ENCODE measurements at places on chromosomes 3 and 15.

DNA sequence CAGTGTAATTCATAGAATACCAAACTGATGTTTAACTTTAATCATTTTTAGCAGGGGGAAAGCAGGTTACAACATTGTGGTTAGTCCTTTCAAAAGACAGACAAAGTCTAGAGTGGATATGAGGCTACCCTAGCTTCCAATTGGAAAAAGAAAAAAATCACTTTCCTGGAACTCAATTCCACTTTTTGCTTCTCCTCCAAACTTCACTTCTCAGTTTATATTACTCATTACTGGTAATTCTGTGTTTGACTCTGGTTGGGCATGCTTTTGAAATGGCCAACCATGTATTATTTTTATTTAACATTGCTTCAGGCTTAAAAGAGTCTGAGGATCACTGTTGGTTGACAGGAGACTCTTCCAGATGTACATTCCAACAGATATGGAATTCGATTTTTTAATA lies 84.8 kb downstream of the RAP2B start:
- no peak for DNase-seq

GRCh38 chr15:33678602-33679001 lies 289.7 kb upstream of the CHRM5 start:
- no peak for DNase-seq

- DNase-seq: peak; percentile 7
Measured at GRCh38 chr15:94375997-94376396, 144.6 kb downstream of the MCTP2 start.

DNA sequence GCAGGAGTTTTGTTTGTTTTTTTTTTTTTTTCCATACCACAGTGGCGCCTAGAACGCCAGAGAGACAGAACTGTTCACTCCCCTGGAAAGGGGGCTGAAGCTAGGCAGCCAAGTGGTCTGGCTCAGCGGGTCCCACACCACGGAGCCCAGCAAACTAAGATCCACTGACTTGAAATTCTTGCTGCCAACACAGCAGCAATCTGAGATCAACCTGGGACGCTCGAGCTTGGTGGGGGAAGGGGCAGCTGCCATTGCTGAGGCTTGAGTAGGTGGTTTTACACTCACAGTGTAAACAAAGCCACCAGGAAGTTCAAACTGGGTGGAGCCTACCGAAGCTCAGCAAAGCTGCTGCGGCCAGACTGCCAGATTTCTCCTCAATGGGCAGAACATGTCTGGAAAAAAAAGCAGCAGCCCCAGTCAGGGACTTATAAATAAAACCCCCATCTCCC lies 29.8 kb downstream of the SPICE1 start:
- DNase-seq: no peak

- DNase-seq: no peak
Measured at GRCh38 chr15:101506491-101506890, 17.0 kb upstream of the PCSK6 start.

GRCh38 chr15:63466378-63467192 lies 37.8 kb upstream of the USP3 start:
- DNase-seq: peak; percentile 66

DNA sequence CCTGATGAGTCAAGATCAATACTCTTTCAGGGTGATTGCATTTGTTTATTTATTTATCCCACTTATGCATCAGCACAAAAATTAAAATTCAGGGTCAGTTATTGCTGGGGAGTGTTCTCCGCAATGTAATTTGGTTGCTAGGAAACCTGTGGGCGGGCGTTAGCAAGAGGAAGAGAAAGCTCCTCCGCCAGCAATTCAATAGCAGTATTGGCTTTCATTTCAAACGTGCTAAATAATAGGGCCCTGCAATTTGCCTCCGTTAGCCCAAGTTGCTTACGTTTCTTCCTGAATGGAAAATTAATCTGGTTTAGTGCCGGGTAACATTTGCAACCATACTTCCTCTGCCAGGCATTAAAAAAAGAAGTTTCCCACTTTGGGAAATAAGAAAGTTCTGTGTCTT lies 35.5 kb upstream of the PLCL2 start:
- peak; percentile 78 for DNase-seq

- DNase-seq: no peak
Measured at GRCh38 chr3:142226474-142226873, 1.1 kb upstream of the GK5 start.

DNA sequence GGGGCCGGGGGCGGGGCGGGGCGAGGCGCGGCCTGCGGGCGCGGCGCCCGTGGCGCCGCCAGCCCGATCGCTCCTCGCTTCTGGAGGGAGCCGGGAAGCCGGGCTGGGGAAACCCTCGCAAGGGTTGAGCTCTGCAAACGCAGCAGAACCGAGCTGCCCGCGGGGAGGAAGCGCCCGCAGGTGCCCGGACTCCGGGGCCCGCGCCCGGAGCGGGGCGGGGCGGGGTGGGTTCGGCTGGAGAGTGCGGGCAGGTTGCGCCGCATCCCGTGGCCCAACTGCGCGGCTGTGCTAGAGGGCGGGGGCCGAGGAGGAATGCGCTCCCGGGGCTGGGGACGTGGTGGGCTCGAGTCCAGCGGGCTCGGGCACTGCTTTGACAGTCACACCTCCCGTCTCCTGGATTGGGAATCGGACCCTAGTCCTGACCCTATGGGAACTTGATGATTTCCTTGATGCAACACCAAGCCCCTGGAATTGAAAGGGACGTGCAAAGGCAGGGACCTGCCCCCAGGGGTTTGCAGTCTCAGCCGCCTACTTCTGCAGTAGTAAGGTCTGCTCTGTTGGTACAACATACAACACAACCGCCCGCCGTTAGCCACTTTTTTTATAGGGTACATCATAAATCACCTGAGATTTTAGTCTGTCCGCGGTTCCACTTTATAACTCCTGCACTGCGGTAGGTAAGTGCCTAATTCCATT lies 34.3 kb downstream of the ZBTB38 start:
- no peak for DNase-seq

DNA sequence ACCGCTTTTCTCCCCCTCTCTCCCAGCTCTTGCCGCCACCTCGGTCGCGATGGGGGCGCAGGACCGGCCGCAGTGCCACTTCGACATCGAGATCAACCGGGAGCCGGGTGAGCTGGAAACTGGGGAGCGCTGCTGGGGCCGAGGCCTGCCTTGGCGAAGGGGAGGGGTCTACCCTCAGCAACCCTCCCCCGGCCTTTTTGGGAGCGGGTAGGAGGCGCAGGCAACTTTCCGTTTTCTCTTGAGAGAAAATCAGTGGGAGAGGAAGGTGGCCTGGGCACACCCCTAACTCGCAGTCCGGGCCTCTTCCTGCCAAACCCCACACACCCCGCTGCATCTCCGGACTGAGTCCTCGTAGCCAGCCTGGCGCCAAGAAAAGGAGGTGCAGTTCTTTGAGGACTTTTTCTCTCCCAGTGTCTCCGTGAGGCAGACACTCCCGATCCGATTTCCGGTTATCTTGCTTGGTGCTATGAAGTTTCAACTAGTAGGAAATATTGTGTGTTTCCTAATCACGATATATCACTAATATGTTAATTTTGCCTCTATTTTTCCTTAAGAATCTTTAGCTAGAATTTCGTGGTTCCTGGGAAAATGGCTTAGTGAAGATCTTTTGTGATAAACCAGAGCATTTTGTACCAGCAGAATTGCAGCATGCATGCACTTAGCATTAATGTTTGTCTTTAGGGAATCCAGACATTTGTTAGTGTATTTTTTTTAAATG lies 631 bp downstream of the NKTR start:
- DNase-seq: no peak

DNA sequence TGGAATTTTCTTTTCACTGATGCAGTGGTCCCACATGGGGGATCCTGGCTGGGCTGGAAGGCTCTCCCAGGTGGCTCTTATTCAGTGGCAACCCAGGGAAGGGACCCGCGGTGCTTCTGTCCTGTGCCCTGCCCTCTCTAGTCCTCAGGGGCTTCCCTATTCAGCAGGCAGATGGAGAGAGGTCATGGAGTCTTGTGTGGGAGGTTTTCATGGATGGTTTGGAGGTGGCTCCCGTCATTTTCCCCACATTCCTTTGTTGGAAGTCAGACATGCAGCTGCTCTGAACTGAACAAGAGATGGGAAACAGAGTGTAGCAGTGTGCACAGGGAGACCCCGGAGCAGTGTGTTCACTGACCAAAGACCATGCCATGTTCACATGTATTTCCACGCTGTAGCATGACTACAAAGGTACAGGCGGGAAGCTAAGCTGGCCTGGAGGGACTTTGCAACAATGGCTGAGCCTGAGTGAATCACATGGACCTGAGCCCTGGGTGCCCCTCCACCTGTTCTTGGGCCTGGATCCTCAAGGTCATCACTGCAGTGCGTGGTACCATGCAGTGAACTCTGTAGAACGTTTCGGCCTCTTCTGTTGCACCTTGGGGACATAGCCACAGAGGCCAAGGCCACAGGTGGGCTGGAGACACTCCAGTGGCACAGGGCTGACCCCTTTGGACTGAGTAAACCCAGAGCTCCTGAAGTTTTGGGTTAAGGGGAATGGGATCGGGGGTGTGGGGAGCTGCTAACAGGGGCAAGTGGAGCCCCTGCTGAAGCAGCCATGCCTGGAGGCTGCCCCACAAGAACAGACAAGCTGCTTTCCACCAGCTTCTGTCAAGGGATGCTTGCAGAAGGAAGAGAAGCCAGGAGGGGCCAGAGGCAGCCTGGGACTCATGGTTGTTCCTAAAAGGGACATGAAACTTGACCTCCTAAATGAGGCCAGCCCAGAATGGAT lies 123.0 kb downstream of the ASB7 start:
- DNase-seq: no peak

GRCh38 chr3:171099911-171100310 lies 73.4 kb upstream of the SLC2A2 start:
- DNase-seq: no peak

DNA sequence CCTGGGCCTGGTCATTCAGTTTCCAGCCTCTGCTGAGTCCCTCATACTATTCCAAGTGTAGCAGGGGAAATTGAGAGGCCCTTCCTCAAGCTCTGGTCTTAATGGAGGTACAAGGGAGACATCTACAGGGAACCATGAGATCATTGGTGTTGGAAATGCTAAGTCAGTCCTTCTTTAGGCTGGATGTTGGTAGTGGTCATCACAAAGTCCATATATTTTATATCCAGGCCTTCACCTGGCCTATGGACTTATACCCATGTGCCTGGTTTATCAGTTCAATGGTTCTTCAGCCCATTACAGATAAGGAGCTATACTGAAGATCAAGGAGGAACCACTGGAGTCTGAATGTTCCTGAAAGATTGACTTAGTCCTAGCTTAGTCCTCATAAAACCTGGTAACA lies 135.0 kb downstream of the STAG1 start:
- DNase-seq: no peak

DNA sequence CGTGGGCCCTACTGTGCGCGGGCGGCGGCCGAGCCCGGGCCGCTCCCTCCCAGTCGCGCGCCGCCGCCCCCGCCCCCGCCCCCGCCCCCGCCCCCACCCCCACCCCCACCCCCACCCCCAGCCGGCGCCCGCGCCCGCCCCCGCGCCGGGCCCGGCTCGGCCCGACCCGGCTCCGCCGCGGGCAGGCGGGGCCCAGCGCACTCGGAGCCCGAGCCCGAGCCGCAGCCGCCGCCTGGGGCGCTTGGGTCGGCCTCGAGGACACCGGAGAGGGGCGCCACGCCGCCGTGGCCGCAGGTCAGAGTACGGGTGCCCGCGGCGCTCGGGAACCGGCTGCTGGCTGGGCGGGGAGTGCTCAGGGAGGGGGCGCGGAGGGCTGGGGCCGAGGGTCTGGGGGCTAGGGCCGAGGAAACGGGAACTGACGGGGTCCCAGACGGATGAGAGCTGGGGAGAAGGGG lies 1.1 kb upstream of the PPARG start:
- no peak for DNase-seq

DNA sequence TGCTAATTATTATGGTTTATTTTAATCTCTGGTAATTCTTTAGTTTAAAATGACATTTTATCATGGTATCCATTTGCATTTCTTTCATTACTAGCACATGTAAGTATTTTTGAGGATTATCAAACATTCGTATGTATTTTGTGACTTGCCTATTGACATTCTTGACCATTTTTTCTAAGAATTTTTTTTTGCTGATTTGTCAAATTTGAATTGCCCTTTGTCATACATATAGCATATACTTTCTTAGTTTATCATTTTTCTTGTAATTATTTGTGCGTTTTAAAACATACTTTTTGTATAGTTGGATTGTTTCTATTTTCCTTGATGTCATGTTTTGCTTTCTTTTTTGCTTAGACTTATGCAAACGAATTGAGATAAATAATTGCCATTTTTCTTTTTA lies 358.5 kb upstream of the RBMS3 start:
- DNase-seq: no peak

GRCh38 chr15:55494931-55495330 lies 13.1 kb downstream of the DNAAF4 start:
- no peak for DNase-seq

DNA sequence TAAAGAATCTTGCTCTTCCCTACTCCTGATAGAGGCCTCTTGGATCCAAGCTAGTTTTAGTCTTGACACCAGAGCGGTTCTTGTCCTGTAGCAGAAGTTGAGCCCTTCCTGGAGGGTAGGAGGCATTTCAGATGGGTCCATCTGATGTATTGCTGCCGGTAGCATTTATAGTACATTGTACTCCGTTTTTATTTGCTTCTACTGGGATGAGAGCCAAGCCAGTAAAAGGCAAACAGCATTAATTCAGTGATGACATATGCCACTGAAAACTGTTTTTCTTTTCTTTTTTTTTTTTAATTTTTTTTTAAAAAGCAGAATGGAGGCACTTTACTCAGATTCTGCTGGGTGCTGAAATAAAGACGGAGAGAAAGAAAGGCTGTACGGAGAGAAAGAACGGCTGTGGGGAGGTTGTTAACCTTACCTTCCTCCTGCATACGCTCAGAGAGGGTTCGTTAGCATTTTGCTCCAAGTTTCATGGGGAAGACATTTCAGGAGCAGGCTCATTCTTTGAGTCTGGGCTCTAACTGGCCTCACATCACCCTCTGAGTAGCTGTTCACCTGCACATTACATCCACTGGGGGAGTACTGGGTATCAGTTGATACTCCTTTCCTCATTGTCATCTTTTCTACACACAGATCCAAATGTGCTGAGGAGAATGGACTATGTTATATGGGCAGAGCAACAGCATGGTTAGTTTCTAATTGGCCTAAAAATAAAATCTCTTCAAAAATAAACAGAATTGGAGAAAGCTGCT lies 161.5 kb downstream of the FEZF2 start:
- peak; percentile 6 for DNase-seq

DNA sequence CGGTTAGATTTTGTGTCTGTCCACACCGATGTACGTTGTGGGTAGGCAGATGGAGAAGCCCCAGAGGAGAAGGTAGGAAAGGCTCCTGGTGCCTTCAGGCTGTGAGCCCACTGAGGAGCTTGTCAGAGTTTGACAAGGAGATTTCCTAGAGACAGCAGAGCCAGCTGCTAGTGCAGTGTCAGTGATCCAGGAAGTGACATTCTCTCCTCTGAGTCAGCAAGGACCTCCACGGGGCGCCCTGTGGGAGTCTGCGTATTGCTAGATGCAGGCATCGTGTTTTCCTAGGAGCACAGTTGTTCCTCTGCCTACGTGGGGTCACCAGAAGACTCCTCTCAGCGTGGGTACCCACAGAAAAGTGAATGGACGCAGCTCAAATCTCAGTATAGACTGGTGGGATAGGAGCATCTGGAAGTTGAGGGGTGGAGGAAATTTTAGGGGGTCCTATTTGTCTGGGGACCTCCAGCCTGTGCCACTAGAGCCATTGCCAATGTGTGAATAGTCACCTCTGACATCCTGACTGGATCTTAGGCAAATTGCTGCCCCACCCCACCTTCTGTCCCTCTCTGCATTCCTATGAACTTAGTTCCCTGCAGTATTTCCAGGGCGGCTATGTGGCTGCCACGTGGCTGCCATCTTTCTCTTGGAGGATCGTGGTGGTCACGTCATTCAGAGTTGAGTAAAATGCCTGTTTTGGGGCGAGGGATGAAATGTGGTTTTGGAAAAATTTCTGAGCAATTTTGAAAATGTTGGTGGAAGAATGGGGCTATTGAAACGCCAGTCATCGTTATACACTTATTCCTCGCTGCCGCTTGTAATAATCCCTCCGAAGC lies 84.8 kb upstream of the KLHL25 start:
- no peak for DNase-seq
